Natural killer cell treated with Interleukin-12 subunit alpha and Interleukin-12 subunit beta and Interleukin-15 and Interleukin-18, amount 100 ng/mL, for 72 hours (primary cell): ENCODE measurements at places on chromosomes 4 and X. TPM values are rescaled to one million over a fixed set of nuclear protein-coding genes. Genes with fewer than 3 reads are reported as not detected.

GRCh38 chr4:172758586-172759340 is 409.8 kb upstream of the GALNT7 start:
- DNase-seq, result no peak

- no peak for DNase-seq
These were observed 621 bp upstream of the SUV39H1 start for GRCh38 chrX:48695925-48696300.

DNA sequence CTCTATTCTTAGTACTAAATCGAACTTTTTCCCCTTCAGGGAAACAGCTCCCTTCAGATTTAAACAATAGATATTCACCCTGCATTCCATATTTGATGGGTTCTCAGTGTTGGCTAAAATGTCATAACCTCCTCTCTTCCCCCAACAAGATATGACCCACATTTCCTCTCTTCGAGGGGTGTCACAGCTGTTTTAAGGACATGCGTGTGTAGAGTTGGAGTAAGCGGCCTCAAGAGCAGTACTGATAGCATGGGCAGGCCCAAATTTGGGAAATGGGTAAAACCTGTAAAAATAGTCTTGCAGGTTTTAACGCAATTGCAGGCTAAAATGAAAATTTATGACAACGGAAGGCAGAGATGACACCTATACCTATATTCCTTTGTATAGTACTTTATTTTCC is 28.7 kb downstream of the SAT1 start:
- DNase-seq, result no peak

DNA sequence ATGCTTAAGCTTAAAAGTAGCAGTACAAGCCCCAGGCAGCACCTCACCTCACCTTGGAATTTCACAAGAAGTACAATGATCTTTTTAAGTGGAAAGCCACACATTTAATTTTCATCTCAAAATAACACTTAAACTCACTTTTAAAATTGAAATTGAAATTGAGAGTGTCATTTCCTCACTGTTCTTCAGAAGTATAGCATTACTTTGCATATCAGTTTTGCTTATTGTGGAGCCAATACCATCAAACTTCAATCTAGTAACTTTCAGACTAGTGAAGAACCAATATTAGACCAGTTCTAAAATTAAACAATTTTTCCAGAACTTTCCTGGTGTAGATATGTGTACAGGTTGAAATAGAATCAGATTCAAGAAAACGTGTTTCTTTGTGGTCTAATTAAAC is 242.4 kb downstream of the NDST4 start:
- DNase-seq, result no peak

The CD38 gene
- 179 TPM for total RNA-seq
